ENCODE measurements at places on chromosomes 16 and 17.

- no peak for DNase-seq
Observed at GRCh38 chr16:86112178-86112577, 213.2 kb downstream of the IRF8 start.

- DNase-seq, result no peak
Observed at GRCh38 chr16:80874925-80875324, 70.5 kb upstream of the CDYL2 start.

- DNase-seq, result no peak
Observed at GRCh38 chr17:27982688-27983087, 59.8 kb upstream of the NLK start.

GRCh38 chr17:27502526-27503324 lies 46.5 kb downstream of the KSR1 start:
- DNase-seq, result no peak

All from suppressor macrophage treated with lipopolysaccharide for 1 hour (primary cell).